Activated CD4-positive, CD25-positive, alpha-beta regulatory T cell treated with anti-CD3 and anti-CD28 coated beads, Interleukin-2, amount 50 U/mL, for 72 hours (primary cell): ENCODE measurements at places on chromosomes 5 and 9.

GRCh38 chr5:179816796-179817469, 3.8 kb upstream of the SQSTM1 start:
- no peak for DNase-seq

GRCh38 chr5:142179776-142180387, 71.3 kb downstream of the NDFIP1 start:
- no peak for DNase-seq

GRCh38 chr9:33315371-33315770, 25.1 kb downstream of the NFX1 start:
- DNase-seq, result no peak

DNA sequence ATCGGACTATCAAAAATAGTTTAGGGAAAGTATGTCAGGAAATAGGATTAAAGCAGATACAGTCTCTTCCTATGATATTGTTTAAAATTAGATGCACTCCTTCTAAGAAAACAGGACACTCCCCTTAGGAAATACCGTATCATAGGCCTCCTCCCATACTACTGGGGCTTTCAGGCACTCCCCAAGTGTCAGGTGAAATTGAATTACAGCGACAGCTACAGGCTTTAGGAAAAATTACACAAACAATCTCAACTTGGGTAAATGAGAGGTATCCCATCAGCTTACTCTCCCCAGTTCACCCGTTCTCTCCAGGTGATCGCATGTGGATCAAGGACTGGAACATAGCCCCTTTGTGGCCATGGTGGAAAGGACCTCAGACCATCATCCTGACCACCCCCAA, 110.4 kb upstream of the EPB41L4A start:
- no peak for DNase-seq

GRCh38 chr5:59833448-59833847, 60.1 kb downstream of the PDE4D start:
- DNase-seq, result no peak

DNA sequence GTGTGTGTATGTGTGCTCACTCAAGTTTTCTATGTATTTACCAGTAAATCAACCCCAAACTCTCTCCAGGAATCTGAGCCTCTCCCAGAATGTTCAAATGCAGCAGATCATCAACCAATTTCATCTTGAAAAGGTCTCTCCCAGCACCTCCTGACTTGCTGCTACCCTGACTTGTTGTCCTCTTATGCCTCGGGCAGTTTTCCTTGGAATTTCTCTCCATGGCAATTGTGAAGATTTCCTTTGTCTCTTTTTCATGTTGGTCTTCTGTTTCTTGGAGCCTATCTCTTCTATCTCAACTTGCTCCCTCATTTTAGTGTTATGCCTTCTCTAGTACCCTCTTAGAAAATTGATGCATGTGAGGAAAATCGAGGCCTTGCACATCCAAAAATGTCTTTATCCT, 303.6 kb upstream of the KIF2A start:
- DNase-seq, result no peak

GRCh38 chr5:124644138-124644537, 102.3 kb downstream of the ZNF608 start:
- no peak for DNase-seq

DNA sequence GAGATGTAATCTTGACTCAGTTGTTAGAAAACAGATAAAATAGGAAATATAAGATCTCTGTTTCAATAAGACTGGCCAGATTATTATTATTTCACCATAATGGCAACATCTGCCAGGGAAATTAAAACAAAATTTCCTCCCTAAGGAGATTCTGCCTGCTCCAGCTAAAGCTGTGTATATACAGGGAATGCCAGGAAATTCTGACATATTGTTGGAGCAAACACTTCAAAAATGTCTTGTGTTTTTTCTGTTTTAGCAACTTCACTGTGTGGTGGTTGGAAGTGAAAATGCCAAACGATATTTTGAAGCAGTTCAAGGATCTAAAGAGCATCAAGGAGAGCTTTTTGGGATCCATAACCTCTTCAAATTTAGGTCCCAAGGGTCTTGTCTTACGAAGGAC, 90.8 kb downstream of the ERCC6L2 start:
- DNase-seq, result no peak

- DNase-seq, result no peak
These were observed 26.9 kb downstream of the EXOC3 start for GRCh38 chr5:469752-470483.

DNA sequence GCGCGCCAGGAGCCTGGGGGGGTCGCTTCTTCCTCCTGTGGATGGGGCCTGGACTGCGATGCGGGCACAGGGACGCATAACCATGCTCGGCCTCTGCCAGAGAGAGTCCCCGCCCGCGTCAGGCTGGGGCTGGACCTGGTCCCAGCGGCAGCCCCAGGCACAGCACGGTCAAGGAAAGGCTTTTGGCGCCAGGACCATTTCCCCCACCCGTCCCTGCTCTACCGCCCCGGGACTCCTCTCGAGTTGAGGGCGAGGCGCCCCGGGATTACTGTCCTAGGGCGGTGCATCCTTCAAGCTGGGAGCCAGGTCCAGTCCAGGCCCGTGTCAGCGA, 341 bp downstream of the MXD3 start:
- no peak for DNase-seq

DNA sequence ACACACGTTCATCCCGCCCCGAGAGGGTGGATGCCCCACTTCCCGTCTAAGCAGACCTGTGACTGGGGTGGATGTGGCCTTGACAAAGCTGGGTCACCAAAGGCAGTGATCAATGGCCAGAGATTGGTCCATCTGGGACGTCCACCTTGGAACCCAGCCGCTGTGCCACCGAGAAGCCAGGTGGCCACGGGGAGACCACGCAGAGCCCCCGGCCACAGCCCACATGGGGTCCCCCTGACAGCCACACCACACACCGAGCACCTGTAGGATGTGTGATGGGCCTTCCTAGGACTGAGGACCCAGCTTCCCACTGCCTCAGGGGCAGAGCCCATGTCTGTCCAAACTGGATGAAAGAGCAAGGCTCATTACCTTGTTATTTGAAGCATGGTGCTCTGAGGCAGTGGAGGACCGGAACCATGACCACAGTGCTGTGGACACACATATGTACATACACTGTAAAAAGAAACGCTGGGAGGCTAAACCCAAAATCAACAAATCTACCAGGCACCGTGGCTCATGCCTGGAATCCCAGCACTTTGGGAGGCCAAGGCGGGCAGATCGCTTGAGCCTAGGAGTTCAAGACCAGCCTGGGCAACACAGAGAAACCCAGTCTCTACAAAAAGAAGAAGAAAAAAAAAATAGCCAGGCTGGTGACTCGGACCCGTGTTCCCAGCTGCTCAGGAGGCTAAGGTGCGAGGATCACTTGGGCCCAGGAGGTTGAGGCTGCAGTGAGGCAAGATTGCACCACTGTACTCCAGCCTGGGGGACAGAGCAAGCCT, 50.1 kb downstream of the MRPL36 start:
- DNase-seq, result no peak

GRCh38 chr5:176629853-176630680, at the start of the genes EIF4E1B and SNCB:
Gene EIF4E1B (plus strand): TSS chr5:176630675. CDS start chr5:176642788, 12,113 bp downstream.
Gene SNCB (minus strand): TSS chr5:176630534. CDS start chr5:176629654, 880 bp downstream.
- peak; percentile 33 for DNase-seq
